Body of pancreas (tissue), 4 donors: ENCODE measurements at places on chromosomes 2 and 18. TPM values are rescaled to one million over a fixed set of nuclear protein-coding genes. Genes with fewer than 3 reads are reported as not detected.

- peak within 1 kb of the TSS; percentile 98 for H3K27ac ChIP-seq
- H3K4me3 ChIP-seq, result peak within 1 kb of the TSS; percentile 54
- no peaks in the 10 kb centered on the region for H3K36me3 ChIP-seq
- no peaks in the 10 kb centered on the region for H3K27me3 ChIP-seq
Measured at GRCh38 chr2:64653109-64654062, at the start of gene SERTAD2. Gene SERTAD2 (minus strand): TSS chr2:64653913. CDS start chr2:64636871, 17,042 bp downstream.

CD28 gene
- not detected for total RNA-seq

DNA sequence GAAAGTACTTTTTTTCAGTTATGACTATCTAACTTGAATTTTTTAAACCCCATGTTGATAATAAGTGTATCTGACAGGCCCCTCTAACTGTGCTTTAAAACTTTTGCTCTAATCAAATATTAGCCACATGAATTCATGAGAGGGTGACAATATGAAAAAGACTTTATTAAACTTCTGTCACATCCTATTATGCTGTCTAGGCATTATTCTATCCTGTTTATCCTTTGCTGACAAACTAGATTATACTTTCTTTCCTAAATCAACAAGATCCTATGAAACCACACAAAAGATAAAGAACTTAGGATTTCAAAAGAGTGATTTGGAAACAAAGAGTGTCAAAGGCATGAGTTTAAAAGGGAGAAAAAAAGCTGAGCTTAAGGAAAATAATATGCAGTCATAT lies 57.8 kb downstream of the ST6GAL2 start:
- H3K36me3 ChIP-seq, result no peaks in the 10 kb centered on the region
- H3K27ac ChIP-seq, result no peak overlapping the region
- no peak overlapping the region for H3K4me3 ChIP-seq
- DNase-seq, result no peak
- H3K4me1 ChIP-seq, result no peaks in the 10 kb centered on the region
- H3K27me3 ChIP-seq, result no peaks in the 10 kb centered on the region

- H3K36me3 ChIP-seq, result no peaks in the 10 kb centered on the region
- no peak for DNase-seq
- H3K4me3 ChIP-seq, result no peak overlapping the region
- H3K27me3 ChIP-seq, result no peaks in the 10 kb centered on the region
- H3K4me1 ChIP-seq, result no peaks in the 10 kb centered on the region
Measured at GRCh38 chr2:120498121-120498520, 152.2 kb downstream of the INHBB start.

GRCh38 chr2:28558158-28558820 lies 62.4 kb downstream of the PLB1 start:
- H3K27ac ChIP-seq, result no peak overlapping the region
- no peaks in the 10 kb centered on the region for H3K36me3 ChIP-seq
- H3K27me3 ChIP-seq, result no peaks in the 10 kb centered on the region
- H3K4me3 ChIP-seq, result no peak overlapping the region

PIEZO2 gene
- 40.7 TPM for total RNA-seq

DNA sequence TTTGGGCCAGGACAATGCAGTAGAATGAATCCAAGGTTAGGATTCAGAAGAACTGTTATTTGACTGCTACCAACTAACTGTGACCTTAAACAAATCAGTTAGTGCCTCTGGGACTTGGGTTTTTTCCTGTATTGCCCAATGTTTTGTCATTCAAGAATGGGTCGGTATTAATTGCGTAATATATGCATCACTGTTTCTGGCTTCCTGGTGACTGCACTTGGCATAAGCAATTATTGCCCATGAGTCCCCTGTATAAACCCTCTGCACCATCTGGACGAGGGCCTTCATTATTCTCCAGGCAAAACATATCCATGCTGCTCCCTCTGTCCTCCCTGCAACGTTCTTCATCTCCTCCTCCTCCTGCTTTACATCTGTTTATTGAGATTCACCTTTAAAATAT lies 255.8 kb upstream of the LRRTM1 start:
- no peak overlapping the region for H3K4me3 ChIP-seq
- no peaks in the 10 kb centered on the region for H3K4me1 ChIP-seq
- H3K27me3 ChIP-seq, result no peaks in the 10 kb centered on the region
- H3K36me3 ChIP-seq, result no peaks in the 10 kb centered on the region
- DNase-seq, result no peak

- no peaks in the 10 kb centered on the region for H3K36me3 ChIP-seq
- H3K27ac ChIP-seq, result no peak overlapping the region
- peaks cover 2% of the 10 kb centered on the region for H3K4me1 ChIP-seq
Measured at GRCh38 chr2:33583194-33583938, 15.7 kb downstream of the FAM98A start.

DNA sequence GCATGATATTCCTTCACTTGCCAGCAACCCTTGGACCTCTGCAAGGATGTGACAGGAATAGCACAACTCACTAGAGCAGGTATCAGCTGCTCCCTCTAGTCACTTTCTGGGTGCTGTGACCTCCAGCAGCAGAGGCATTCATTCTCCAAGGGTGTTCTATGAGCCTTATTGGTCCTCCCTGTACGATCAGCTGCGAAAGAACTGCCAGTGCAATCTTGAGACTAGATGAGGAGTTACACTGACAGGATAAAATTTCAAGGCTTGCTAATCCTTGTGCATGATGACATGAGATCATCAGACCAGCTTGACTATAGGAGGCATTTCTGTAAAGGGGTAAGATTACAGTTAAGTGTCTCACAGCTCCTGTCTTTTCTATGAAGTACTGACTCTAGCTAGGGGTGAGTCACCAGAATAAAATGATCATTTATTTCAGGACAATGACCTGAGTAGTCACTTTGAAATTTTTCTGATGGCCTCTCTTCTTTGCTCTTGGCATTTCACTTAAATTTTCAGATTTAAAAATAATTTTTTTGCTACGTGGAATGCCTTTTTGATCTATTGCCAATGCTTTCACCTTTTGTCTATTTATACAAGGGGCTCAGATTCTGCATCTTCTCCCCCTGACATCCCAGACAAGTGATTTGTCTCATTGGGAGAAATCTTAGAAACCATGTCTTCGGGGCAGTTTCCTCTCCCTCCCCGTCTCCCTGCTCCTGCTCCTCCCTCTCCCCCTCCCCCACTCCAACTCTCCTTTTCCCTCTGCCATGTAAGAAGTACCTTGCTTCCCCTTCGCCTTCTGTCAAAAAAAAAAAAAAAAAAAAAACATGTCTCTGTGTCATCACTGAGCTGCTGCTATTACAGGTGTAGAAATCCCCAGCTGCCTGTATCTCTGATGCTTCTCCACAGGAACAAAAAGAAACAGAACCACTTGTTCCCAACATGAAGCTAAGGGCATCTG lies 49.2 kb upstream of the FRZB start:
- H3K4me1 ChIP-seq, result no peaks in the 10 kb centered on the region
- no peaks in the 10 kb centered on the region for H3K36me3 ChIP-seq
- H3K4me3 ChIP-seq, result no peak overlapping the region
- DNase-seq, result no peak
- no peak overlapping the region for H3K27ac ChIP-seq

GRCh38 chr2:241846406-241846805 lies 12.3 kb downstream of the PDCD1 start:
- H3K27me3 ChIP-seq, result no peaks in the 10 kb centered on the region
- no peak overlapping the region for H3K4me3 ChIP-seq
- H3K27ac ChIP-seq, result no peak overlapping the region

- no peaks in the 10 kb centered on the region for H3K36me3 ChIP-seq
- H3K27ac ChIP-seq, result no peak overlapping the region
- no peak overlapping the region for H3K4me3 ChIP-seq
Measured at GRCh38 chr2:197207598-197207997, 103.0 kb downstream of the ANKRD44 start.

- no peak overlapping the region for H3K27ac ChIP-seq
- H3K27me3 ChIP-seq, result no peaks in the 10 kb centered on the region
- no peaks in the 10 kb centered on the region for H3K4me1 ChIP-seq
- DNase-seq, result no peak
- no peaks in the 10 kb centered on the region for H3K36me3 ChIP-seq
Measured at GRCh38 chr2:187008111-187008510, 159.1 kb upstream of the ZSWIM2 start.

- no peak for DNase-seq
- no peak overlapping the region for H3K4me3 ChIP-seq
- no peaks in the 10 kb centered on the region for H3K36me3 ChIP-seq
- H3K4me1 ChIP-seq, result no peaks in the 10 kb centered on the region
Measured at GRCh38 chr2:217731805-217732204, 271.0 kb downstream of the TNS1 start.

RAB12 gene
- 18.9 TPM for total RNA-seq

DNA sequence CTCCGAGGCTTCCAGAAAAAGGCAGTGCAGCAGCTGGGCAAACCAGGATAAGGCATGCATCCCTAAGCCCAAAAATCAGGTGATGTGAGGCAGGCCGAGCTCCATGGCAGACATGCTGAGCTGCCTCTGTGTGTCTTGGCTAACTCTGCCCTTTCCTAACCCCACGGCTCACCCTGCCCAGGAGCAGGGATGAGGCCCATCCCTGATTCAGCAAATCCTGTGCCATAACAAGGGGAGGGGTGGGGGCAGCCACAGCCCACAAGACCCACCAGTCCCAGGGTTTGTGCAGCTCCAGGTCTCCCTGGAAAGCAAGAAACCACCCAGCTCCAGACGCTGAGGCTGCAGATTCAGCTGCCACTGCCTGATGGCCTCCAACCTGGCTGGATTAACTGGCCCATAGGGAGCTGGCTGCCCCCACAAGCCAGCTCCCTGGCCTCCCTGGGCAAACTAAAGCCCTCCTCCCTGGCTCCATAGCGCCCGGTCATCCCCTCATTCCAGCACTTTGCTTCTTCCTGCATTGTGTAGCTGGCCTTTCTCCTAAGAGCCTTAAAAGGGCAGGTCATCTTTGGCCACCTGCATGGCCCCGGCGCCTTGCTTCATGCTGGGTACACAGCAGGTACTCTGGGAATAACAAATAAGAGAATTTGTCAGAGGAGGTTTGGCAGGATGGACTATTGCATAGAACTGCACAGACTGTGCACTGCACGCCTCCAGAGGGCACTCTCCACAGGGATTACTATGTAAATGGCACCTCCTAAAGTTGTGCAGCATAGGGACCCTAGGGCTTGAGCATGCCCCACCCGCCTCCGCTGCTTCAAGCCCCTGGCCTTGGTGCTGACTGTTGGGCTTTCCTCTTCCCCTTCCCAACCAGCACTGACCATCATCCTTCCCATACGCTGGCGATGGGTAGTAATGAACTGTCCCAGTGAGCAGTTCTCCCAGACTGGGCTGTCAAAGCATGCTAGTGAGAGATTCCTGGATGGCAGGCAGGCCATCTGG lies 10.7 kb downstream of the STEAP3 start:
- H3K36me3 ChIP-seq, result no peaks in the 10 kb centered on the region
- no peaks in the 10 kb centered on the region for H3K27me3 ChIP-seq
- no peak for DNase-seq
- no peak overlapping the region for H3K4me3 ChIP-seq
- H3K4me1 ChIP-seq, result peaks cover 19% of the 10 kb centered on the region

GRCh38 chr18:58144671-58145285 lies 100.8 kb downstream of the NEDD4L start:
- peaks cover 53% of the 10 kb centered on the region for H3K4me1 ChIP-seq
- H3K27me3 ChIP-seq, result no peaks in the 10 kb centered on the region
- H3K36me3 ChIP-seq, result no peaks in the 10 kb centered on the region
- DNase-seq, result no peak

DNA sequence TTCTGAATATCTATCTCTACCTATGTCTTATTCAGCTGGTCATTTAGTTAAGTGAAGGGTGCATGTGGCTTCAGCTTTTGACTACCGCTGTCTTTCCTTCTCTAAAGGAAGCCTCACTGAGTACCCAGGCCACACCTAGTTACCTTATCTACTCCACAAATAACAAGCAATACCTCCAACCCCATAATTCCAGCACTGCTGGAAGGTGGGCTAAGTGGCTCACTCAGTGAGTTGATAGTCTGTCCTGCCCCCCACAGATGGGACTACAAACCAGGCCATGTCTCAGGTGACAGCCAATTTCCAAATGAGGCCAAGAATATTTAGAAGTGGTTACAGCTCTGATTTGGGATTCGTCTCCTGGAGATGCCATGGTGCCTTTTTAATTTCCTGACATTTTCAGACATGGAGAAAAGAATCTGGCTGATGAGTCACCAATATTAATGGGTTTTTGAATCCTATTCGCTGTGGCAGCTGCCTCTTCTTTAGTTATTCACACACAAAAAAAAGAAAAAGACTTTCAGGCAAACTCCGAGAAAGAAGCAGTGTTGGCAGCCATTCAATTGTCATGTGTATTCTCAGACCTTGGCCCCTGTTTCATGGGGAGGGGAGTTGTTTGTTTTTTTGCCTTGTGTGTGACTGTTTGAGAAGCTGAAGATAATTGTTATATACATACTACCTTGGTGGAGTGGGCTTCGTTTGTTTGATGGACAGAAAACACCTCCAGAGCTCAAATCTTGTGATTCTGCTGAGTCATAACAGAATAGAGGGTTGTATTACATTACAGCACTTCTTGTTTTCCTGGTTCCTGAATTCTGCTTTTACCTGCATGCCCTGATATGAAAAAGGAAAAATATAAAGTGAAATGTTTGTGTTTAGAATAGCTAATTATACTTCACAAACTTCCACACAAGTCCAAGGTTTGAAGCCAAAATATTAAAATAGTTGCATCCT lies 64.2 kb downstream of the SCG2 start:
- H3K4me3 ChIP-seq, result no peak overlapping the region
- H3K27ac ChIP-seq, result no peak overlapping the region
- peaks cover 5% of the 10 kb centered on the region for H3K4me1 ChIP-seq
- H3K27me3 ChIP-seq, result no peaks in the 10 kb centered on the region
- no peak for DNase-seq
- no peaks in the 10 kb centered on the region for H3K36me3 ChIP-seq

GBX2 gene
- not detected for total RNA-seq

GRCh38 chr2:85790499-85791188 lies 36.9 kb downstream of the ATOH8 start:
- H3K4me1 ChIP-seq, result peaks cover 29% of the 10 kb centered on the region
- no peaks in the 10 kb centered on the region for H3K36me3 ChIP-seq
- no peak overlapping the region for H3K27ac ChIP-seq
- no peak overlapping the region for H3K4me3 ChIP-seq

GRCh38 chr2:183069174-183069573 lies 9.4 kb upstream of the DUSP19 start:
- no peaks in the 10 kb centered on the region for H3K4me1 ChIP-seq
- DNase-seq, result no peak
- no peak overlapping the region for H3K27ac ChIP-seq
- H3K4me3 ChIP-seq, result no peak overlapping the region
- no peaks in the 10 kb centered on the region for H3K36me3 ChIP-seq

DNA sequence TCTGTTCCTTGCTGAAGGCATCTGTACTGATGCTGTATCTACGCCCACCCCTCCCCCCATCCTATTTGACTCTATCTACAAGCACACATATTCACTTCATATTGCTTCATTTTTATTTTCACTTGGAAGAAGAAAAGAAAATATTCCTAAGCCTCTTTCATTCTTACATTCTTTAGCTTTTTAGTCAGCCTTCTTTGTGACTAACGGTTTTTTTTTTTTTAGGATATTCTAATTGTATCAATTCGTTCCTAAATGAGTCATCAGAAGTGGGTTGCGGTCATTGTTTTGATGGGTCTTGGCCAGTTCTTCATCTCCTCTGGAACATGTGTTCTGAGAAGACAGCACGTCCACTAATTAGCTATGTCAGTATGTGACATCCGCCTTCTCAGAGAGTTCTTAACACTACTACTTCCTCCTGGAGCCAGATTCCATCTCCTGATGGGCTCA lies 88.7 kb downstream of the MYO1B start:
- H3K4me3 ChIP-seq, result no peak overlapping the region
- no peaks in the 10 kb centered on the region for H3K36me3 ChIP-seq
- no peaks in the 10 kb centered on the region for H3K27me3 ChIP-seq
- no peaks in the 10 kb centered on the region for H3K4me1 ChIP-seq

RUFY4 gene
- not detected for total RNA-seq
